Transverse colon (tissue), 4 donors: ENCODE measurements at places on chromosomes 7 and 10.

GRCh38 chr10:87667493-87667892 is 7.8 kb downstream of the PAPSS2 start:
- no peak for DNase-seq

DNA sequence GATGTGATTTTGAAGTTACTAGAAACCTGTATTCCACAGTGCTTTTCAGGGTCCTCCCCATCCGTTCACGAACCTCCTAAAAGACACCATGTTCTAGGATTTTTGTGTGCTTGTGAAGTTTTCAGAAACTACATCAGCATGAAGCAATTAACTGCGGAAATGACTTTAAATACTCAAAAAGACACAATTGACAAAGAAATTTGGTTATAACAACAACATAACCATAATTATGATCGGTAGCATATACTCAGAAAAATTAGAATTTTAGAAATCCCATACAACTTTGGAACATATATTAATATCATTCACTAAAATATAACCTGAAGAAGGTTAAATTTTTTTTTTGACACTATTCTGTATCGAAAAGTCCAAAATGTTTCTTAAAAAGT is 43.8 kb upstream of the FAM20C start:
- DNase-seq: no peak

DNA sequence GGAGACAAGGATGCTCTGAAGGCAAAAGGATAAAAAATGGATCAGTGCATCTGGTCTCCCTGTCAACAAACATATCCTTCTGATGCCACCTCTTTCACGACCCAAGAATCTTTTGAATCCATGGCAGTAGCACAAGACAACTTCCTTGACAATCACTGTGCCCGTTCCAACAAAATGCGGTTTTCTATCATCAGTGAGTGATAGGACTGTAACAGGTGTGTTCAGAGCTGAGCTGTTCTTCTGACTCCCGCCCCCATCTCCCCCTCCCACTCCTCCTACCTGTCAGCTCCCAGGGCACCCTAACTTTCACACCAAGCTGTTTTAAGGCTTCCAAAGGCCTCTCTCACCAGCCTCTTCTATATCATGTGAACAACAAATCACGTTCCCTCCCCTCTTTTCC is 74.8 kb downstream of the PARD3 start:
- no peak for DNase-seq

DNA sequence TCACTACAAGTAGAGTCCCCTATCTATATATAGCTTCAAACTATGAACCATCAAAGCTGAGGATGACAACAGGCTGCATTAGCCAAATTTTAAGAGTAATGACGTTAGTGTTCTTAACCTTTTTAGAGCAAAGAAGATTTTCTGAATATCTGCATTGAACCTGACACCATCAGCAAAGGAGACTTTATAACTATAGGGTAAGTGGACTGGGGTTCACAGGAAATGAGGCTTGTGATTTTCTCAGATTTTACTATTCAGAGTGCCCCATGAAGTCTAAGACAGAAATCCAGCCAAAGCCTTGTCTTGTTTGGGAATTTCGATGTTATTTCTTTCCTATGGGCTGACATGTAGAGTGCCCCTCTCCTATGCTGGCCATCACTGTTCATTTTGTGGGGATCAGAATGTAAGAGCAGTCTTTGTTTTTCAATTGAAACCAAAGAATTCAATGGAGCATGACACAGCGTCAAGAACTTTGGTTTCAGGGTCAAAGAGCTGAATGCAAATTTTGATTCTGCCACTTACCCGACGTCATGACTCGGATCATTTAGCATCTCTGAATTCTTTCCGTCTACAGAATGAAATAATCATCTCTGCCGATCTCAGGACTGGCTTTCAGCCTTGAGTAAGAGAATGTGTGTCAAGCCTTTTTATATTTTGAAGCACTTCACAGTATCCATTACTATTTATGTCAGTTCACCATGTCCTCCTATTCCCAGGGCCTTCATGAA is 52.7 kb downstream of the DENND11 start:
- no peak for DNase-seq

GRCh38 chr7:28114056-28114455 is 66.5 kb downstream of the JAZF1 start:
- no peak for DNase-seq

- DNase-seq: no peak
Observed at GRCh38 chr7:74042746-74043522, 15.0 kb downstream of the ELN start.
